Cardiac fibroblast (primary cell): ENCODE measurements at places on chromosomes 5 and 9.

DNA sequence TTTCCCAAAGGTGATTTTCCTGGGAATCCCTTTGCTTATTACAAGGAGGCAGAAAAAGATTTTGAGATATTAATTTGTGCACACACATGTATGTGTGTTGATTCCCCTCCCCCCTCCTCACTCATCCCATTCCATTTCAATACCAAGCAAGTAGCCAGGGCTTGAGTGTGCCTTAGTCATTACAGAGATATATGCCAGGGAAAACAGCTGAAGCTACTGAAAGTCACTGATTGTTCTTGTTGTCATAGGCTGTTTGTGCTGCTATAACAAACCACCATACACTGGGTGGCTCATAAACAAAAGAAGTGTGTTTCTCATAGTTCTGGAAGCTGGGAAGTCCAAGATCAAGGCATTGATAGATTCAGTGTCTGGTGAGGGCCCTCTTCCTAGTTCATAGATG is 158.6 kb downstream of the BAAT start:
- DNase-seq = no peak

- peak; percentile 5 for DNase-seq
These were observed 705 bp upstream of the SLC6A3 start for GRCh38 chr5:1445689-1446601.

GRCh38 chr9:27425827-27426510 is 98.1 kb upstream of the IFNK start:
- no peak for DNase-seq

- DNase-seq = no peak
These were observed 36.7 kb downstream of the GPR21 start for GRCh38 chr9:123070198-123070597.

DNA sequence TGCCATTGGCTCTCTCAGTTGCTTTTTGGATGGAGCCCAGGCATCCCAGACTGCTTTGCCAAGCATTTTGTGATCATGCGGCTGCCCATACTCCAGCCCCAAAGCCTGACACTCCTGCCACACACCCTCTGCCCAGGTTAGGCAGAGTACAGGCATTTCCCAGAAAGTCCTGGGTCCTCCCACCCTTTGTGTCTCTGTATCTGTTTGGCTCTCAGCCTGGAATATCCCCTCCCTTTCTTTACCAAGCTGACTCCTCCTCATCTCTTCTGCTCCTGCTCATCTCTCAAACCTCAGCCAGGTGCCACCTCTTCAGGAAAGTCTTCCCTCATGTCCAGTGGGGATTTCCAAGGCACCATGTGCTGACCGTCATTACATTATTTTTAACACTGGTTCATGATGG is 14.3 kb upstream of the SH3RF2 start:
- DNase-seq = no peak

- DNase-seq = no peak
These were observed 125.9 kb upstream of the FOXD4L5 start for GRCh38 chr9:65410926-65411325.

GRCh38 chr5:74054641-74055421 is 428.8 kb downstream of the ARHGEF28 start:
- no peak for DNase-seq

- no peak for DNase-seq
These were observed 380.1 kb upstream of the PRR16 start for GRCh38 chr5:120083851-120084542.

DNA sequence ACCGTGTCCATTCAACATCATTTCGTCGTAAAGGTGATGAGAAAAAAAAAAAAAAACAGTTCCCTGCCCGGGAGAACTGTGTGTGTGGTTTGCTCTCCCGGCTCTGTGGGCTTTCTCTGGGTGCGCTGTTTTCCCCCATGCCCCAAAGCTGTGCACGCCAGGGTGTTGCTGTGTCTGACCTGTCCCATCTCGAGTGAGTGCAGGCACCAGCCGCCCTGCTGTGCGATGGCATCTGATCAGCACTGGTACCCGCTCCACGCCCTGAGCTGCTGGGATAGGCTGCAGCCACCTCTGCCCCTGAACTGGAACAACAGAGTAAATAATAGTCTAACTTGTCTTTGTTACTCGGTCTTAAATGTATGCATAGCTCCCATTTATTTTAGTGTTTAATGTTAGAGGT is 33.3 kb downstream of the CEP72 start:
- DNase-seq = no peak

GRCh38 chr5:8396246-8396645 is 527.3 kb downstream of the MTRR start:
- peak; percentile 9 for DNase-seq

GRCh38 chr5:134625559-134625958 is 7.1 kb downstream of the SAR1B start:
- DNase-seq = no peak

DNA sequence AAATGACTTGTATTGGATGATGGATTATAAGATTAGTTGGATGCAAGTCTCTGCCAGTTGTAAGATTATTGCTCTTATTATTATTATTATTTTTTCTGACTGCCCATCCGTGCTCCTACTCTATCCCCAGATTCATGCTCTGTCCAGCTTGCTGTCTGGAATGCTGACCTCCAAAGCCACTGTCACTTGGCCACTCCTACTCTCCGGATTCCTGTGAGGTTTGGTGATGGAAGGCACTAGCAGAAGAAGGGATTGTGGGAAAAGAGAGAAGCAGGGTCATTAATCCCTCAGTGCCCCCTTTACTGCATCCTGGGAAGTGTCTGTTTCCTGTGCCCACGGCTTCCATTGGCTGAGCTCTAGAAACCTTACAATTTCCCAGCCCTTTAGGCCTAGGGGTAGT is 76.3 kb upstream of the IL12B start:
- DNase-seq = no peak

- peak; percentile 38 for DNase-seq
These were observed 508 bp downstream of the MOCS2 start for GRCh38 chr5:53109056-53109442.
